NCI-H1417 treated with DMSO at 0.1 percent for 48 hours (cell line): ENCODE measurements at places on chromosomes 12 and 14.

- DNase-seq = no peak
Measured at GRCh38 chr14:68467425-68467824, 325.4 kb downstream of the ZFP36L1 start.

DNA sequence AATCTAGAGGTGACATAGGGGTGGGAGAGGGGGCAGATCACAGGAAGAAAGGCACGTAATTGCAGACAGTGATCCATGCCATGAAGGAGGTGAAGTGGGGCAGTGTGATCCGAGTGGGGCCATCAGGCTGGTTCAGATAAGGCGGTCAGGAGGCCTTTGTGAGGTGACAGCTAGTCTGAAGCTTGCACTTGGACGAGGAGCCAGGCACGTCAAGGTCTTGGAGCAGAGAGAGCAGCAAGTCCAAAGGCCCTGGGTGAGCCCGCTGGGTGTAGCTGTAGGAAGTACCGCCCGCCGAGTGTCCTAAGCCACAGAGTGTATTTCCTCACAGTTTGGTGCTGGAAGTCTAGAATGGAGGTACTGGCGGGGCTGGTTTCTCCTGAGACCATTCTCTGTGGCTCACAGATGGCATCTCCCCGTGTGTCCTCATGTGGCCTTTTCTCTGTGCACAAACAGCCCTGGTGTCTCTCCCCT lies 23.6 kb downstream of the RHOF start:
- no peak for DNase-seq

GRCh38 chr12:109740694-109741245 lies 27.1 kb downstream of the FAM222A start:
- DNase-seq = no peak

GRCh38 chr12:15116086-15116485 lies 105.1 kb downstream of the RERG start:
- no peak for DNase-seq

DNA sequence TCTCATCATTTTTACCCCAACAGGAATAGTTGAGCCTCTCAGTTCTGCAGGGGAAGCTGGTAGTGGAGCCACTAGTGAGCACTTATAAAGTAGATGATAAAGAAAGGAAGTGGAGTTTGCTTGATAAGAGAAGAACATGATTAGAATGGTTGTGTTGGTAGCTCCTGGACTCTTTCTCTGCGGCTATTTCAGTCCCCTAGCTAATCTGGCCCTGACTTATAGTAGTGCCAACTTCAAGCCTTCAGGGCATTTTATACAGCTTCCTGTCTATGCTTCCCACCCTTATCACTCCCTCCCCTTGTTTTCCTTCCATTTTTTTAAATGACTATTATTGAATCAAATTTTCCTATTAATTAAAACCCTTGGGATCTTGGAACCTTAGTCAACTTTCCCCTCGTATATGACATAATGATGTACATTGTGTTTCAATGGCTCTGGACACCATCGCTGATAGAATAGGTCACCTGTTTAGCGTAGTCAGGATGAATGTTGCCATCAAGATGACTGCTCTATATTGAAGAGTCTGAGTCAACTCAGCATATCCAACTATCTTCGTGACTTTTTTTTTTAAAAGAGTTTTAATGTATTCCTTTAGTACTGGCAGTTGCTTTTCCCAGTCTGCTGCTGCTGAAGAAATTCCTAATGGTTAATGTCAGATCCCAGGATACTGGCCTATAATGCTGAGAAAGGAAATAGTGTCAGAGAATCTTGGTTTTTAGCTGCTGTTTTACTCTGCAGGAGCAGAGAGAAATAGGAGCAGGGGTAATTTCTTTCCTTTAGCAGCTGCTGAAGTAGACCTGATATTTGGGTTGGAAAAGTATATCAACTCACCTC lies 16.2 kb upstream of the PCNX1 start:
- DNase-seq = no peak

DNA sequence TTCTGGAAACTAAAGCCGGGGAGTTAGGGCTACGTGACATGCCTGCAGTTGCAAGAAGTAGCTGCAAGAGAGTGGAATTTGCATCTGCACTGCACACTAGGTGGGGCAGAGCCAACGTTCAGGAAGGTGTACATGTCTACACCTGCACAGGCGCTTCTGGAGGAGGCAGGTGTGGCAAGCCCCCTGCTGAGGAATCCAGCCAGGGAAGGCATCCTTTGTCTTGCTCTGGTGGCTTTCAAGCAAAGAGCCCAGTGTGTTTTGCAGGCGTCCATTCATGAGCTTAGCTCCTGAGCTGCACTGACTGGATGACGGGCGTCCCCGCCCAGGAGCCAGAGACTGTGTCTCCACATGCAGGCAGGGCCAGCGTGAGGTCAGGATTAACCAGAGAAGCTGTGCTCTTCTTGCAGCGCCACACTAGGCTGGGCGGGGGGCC lies 116.3 kb downstream of the ZFP36L1 start:
- DNase-seq = no peak

DNA sequence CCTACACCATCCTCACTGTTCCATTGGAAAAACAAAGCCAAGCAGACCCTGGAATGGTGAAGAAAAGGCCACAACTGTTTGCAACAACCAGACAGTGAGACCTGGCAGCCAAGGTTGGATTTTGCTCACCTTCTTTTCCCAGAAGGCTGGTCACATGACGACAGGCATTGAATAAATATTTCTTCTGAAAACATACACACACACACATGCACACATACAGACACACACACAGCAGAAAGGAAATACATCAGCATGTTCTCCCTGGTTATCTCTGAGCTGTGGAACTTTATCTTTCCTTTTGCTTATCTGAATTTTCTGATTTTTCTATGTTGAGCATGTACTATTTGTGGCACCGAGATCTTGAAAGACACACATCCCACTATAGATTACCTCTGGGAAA lies 38.0 kb upstream of the CCDC60 start:
- no peak for DNase-seq

- DNase-seq = no peak
Measured at GRCh38 chr12:103751171-103751570, 89.9 kb downstream of the NT5DC3 start.

DNA sequence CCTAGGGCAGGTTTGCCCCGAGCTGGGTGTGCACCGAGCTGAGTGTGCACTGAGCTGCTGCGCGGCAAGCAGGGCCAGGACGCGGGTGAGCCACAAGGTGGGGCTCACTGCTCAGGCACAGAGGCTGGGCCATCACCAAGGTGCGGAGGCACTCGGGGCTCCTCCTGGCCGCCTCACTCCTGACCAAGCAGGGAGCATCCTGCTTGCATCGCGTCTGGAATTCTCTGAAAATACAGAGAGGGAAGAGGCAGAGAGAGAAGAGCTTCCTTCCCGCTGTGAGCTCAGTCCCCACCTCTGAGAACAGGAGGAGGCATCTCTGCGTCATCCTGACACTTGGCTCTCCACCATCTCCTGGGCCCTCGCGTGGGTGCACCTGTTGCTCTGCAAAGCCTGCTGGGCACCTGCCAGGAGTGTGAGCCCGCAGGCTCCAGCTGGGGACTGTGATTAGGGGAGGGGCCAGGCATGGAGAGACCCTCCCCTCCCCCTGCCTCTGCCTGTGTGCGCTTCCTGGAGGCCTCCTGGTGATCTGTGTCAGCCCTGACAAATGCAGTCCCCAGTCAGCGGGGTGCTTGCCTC lies 116.3 kb downstream of the GLT1D1 start:
- DNase-seq = peak; percentile 94

DNA sequence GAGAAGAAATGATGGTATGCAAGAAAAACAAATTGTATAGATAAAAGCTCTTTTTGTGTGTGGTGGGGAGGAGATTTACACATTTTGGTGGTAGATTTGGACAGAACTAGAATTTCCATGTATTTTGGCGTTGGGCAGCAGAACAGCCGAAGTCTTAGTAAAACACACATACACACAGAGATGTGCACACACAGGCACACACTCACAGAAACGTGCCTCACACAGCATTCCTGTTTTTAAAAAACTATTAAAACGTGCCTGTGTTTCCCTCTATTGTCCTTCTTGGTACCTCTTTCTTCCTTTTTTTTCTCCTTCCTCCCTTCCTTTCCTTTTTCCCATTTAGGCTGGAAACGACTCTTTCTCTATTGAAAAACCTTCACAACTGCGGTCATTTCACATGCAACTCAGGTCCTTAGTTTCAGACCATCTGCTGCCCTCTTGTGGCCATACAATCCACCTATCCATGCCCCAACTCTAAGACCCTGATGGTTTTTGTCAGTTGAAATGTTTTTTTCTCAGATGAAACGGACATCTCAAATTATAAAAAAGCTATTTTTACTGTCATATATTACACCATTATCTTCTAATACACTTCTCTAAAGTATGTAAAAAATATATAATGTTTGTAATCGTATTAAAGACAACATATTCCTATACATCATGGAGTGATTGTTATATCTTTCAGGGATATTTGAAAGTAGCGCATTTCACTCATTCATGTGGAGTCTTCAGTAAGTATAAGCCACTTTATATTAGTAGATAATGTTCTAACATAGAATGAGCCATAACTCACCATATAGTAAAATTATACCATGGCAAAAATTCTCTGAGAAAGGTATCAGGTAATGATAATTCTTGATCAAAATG lies 386.7 kb upstream of the NOVA1 start:
- peak; percentile 17 for DNase-seq

DNA sequence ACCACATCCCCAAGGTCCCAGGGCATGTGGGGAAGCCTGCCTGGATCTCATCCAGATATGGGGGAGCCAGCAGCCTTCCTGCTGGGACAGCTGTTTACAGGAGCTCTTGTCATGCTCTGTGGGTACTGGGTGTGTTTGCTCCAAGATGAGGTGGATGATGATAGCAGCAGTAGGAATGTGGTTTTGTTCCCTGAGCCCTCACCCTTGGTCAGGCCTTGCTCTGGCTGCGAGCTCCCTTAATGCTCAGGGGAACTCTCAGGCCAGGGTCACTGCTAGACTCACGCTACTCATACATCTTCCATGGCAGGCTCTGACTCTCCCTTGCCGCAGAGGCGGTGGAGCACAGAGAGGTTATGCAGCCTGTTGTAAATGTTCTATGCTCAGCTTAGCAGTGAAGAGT lies 990.3 kb downstream of the AACS start:
- no peak for DNase-seq

- no peak for DNase-seq
Measured at GRCh38 chr14:64265222-64265621, 28.9 kb downstream of the ESR2 start.

- no peak for DNase-seq
Measured at GRCh38 chr14:36662543-36663403, 1.1 kb downstream of the PAX9 start.

DNA sequence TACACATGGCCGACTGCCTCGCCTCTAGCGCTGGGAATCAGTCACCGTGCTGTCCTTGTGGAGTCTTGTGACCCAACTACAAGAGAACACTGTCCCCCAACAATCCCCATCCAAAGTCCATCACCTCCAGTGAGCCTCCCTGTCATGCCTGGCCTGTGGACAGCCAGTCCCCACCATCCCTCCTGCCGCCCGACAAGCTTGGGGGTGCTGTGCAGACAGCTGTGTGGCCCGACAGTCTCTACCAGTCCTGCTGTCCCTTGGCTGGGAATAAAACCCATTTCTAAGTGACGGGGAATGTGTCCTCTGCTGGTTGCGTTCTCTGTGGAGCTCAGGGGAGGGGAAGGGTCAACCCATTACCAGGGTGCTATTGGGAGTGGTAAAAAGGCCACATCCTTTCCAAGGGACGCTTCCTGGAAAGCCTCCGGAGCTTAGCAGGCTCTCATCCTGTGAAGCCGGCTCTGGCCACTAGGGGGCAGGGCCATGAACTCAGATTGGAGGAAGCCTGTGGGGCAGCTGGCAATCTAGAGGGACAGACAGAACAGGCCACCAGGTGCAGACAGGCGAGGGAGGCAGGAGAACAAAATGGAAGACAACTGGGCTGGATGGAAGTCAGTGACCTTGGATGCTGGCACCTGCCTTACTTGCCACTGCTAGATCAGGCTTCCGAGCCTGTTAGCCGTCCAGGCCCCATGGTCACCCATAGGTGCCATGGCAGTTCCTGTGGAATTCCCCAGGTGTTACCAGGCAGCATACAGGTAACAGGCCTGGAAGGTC lies 12.0 kb upstream of the BLTP3B start:
- no peak for DNase-seq

DNA sequence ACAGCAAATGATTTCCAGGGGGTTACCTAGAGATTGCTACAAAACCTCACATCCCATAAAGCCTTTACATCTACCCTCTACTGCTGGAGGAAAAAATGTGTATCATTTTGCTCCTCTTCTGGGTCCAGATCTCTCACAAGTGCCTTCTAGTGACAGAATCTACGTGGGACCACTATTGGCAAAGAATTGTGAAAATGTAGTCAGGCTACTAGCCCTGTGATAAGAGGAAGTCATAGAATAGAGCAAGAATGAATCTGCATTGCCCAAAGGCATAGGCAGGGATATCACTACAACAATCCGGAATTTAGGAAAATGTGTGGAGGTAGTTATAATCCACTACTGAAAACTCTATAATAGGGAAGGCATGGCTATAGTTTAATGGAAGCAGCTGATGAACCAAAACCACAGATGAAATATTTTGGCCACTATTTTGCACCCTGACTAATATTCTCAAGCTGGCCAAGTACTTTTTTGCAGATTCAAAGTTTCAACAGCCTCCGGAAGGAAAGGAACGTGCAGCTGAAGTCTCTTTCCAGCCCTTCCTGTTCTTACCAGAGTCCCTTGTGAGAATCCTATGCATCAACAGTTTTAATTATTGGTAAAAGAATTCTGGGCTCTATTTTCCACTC lies 176.8 kb downstream of the PHLDA1 start:
- no peak for DNase-seq

- no peak for DNase-seq
Measured at GRCh38 chr12:125079648-125080645, 14.7 kb downstream of the AACS start.

- DNase-seq = no peak
Measured at GRCh38 chr14:32657081-32657480, 281.6 kb upstream of the NPAS3 start.

DNA sequence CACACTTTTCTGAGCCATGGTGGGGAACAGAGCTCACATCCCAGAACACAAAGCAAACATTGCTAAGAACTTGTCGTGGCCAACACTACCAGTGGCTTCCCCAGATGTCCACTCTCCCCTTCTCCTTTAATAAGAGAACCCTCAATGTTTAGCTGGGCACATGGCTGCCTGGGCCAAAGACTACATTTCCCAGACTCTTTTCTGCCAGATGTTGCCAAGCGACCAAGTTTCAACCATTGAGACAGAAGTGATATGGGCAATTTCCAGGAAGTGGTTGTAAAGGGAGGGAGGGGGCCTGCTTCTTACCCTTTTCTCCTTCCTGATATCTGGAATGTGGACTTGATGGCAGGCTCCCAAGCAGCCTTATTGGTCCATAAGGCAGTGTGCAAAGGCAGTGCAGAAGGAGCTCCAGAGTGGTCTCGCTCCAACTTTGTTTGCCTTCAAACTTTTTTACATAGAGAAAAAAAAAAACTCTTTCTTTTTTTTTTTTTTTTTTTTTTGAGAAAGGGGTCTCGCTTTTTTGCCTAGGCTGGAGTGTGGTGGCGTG lies 24.9 kb upstream of the JDP2 start:
- DNase-seq = no peak

GRCh38 chr14:27085500-27085899 lies 487.7 kb upstream of the NOVA1 start:
- DNase-seq = no peak

GRCh38 chr12:2832550-2833127 lies 2.2 kb downstream of the NRIP2 start:
- no peak for DNase-seq

- no peak for DNase-seq
Measured at GRCh38 chr14:76781648-76782051, 20.4 kb downstream of the VASH1 start.

GRCh38 chr14:54211551-54212308 lies 185.1 kb upstream of the CDKN3 start:
- no peak for DNase-seq

- no peak for DNase-seq
Measured at GRCh38 chr14:99320621-99321235, 48.7 kb upstream of the BCL11B start.
